ENCODE measurements at places on chromosomes 3 and 15.

DNA sequence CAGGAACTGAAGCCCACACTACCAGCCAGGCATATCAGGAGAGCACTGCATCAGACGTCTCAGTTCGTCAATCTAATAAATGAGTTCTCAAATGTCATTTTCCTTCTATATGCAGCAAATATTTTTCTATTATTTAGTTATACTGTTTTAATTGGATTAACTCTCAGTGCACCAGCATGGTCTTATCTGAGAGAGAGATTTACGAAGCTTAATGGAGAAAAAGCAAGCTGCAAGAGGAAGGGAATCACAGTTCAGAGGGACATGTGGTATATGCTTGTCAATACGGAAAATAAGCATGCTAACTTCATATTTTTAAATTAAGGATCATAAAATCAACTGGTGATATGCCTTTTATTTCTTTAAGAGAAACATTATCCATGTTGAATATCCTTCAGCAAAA is 213.1 kb upstream of the NECTIN3 start:
- DNase-seq = no peak

DNA sequence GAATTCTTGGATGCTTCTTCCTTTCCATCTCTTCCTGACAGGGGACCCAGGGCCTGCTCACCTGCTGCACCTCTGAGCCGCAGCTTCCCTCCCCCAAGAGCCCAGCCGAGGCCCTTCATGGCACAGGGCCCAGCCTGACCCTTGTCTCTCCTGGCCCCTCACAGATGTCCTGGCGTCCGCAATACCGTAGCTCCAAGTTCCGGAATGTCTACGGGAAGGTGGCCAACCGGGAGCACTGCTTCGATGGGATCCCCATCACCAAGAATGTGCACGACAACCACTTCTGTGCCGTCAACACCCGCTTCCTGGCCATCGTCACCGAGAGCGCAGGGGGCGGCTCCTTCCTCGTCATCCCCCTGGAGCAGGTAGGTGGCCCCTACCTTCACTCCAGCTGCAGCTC is 66.2 kb downstream of the CORO2B start:
- no peak for DNase-seq

DNA sequence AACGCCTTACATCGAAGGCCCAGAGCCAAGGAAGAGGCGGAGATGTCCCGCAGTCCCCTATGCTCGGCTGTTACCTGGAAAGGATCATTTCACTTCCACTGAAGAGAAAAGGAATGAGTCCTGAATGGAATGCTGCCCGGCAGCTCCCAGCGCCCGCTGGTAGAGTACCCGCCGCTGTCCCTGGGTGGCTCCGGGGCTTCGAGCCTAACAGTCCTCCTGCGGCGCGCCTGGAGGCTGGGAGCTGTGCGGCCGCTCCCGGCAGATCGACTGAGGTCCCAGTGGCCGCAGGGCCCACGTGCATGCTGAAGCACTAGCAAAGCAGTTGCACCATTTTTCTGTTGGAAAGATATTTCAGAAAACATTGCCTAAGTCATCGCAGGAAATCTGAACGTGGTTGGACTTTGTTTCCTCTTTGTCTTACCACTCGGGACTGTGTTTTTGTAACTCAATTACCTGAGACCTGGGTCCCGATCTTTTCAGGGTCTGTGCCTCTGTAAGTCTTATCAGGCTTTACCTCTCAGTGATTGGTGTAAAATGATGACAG is 984 bp downstream of the RNU6-1 start:
- DNase-seq = no peak

GRCh38 chr3:188940573-188940932 is 231.2 kb upstream of the TPRG1 start:
- DNase-seq = no peak

GRCh38 chr3:105365081-105365390 is 1.7 kb upstream of the ALCAM start:
- no peak for DNase-seq

All from stimulated activated CD8-positive, alpha-beta memory T cell treated with anti-CD3 and anti-CD28 coated beads, Interleukin-4, amount 100 ng/mL, for 1 hour (primary cell).